Fibroblast of skin of right quadriceps (primary cell): ENCODE measurements at places on chromosomes 1 and 21.

DNA sequence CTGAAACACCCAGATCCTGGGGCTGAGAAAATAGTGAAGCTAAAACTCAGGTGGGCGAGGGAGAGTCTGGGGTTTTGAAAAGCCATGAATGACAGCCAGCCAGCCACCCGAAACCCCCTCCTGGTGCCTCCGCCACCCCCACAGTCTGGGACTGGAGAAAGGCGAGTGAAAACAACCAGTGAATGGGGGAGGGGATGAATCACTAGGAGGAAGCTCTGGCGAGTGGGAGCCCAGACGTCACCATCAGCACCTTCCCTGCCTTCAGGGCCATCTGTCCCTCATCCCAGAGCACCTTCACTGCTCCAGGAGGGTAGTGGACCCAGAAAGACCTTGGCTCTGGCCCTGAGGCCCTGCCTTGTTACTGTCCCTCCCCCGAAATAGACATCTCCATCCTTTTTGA is 9.2 kb downstream of the RORC start:
- no peak for DNase-seq

- DNase-seq: peak; percentile 77
Observed at GRCh38 chr1:215507119-215507518, 60.0 kb upstream of the KCTD3 start.

DNA sequence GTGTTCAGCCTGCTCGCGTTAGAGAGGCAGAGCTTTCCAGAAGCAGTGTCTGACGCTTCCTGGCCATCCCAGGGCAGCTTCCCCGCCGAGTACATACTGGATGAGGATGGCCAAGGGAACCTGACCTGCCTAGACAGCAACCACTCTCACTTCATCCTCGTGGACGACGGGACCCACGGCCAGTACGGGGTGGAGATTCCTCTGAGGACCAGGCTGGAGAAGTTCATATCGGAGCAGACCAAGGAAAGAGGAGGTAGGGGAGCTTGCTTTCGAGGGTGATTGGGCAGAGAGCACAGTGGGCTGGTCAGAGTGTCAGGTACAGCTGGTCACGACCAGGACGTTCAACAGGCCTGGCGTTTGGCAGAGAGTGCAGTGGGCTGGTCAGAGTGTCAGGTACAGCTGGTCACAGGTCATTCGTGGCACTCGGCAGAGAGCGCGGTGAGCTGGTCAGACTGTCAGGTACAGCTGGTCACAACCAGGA is 22.4 kb downstream of the TRPM2 start:
- no peak for DNase-seq

GRCh38 chr1:22625262-22625925 is 11.0 kb upstream of the C1QA start:
- DNase-seq: peak; percentile 3

- DNase-seq: peak; percentile 81
Observed at GRCh38 chr1:85320371-85321131, 44.1 kb upstream of the BCL10 start.

GRCh38 chr1:154759196-154759595 is 110.9 kb downstream of the KCNN3 start:
- DNase-seq: no peak

GRCh38 chr1:170590921-170591705 is 59.1 kb downstream of the GORAB start:
- no peak for DNase-seq

DNA sequence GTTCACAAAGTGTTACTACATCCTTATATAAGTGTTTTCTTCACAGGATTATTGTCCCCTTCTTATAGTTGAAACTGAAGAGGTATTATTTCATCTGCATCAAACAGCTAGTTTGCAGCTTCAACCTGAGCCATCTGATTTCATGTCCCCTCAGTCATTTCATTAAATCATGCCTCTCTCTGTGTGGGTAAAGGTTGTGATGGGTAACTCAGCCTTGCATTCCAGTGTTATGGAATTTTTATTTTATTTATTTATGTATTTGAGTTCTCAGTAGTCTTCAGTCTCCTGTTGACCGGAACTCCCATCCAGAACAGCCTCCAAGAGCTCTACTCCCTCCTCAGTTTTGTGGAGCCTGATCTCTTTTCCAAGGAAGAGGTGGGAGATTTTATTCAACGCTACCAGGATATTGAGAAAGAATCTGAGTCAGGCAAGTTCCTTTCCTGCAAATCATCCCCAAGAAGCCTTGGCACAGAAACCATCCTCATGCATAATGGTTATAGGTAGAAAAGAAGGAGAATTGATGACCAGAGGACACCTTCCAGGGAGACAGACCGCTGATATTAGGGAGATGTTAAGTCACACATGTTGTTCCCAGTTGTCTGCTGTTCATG is 21.8 kb downstream of the CHD1L start:
- peak; percentile 55 for DNase-seq

DNA sequence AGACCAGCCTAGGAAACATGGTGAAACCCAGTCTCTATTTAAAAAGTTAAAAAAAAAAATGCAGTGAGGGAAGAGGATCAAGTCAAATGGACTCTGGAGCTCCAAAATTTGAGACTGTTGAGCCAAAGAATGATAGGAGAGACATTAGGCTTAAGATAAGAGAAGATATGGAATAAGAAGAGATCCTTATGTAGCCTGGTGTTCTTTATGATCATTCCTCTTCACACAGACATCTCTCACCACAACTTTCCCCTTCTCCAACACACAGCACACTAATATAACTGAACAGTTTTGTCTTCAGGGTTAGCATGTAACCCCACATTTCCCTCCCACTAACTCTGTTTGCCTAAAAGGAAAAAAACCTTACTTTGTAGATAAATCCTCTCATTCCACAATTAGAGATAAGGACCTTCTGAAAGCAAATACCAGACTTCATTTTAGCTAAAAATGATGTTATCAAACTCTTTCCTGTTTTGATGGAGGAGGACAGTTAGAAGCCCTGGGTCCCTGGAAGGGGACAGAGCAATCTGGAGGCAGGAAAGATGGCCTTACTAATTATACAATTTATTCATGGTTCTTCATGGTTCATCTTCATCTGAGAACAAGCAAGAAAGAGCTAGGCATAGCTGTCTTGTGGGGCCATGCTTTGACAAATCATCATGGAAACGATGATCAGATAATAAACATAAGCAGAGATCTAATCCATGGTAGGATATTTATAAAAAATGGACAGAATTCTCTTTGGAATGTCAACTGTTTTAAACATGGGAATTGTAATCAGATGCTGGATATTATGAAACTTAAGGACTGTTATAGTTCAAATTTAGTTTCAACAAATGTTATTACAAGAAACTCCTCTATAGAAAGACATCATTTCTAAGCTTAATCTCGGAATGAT is 96.7 kb upstream of the S1PR1 start:
- DNase-seq: no peak

DNA sequence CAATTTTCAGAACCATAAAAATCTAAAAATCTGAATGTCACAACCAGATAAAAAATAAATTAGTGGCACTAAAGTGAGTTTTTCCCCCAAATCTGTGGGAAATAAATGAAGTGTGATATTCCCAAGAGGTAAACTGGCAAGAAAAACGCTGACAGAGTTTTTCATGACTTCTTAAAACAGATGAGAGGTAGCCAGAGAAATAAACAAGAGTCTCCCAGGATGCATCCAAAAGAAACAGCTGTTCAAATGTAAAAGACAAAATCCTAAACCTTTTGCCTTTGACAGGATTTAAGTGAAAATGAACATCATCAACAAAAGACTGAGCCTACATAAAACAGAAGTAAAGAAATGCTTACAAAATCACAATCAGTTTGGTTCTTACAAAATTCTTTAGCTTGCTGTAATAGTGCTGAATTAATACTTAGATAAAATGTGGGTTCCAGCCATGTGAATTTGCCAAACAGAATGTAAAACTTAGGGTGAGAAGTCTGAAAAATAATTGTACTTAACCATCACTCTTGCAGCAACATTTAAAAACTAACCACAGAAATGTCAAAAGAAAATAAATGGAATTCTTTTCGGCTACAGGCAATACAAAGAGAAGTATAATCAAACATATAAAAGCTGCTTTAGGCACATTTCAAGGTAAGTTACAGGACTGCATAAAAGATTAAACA is 133.6 kb downstream of the EIF4G3 start:
- DNase-seq: peak; percentile 83

GRCh38 chr1:49171941-49172593 is 395.4 kb upstream of the BEND5 start:
- peak; percentile 26 for DNase-seq

DNA sequence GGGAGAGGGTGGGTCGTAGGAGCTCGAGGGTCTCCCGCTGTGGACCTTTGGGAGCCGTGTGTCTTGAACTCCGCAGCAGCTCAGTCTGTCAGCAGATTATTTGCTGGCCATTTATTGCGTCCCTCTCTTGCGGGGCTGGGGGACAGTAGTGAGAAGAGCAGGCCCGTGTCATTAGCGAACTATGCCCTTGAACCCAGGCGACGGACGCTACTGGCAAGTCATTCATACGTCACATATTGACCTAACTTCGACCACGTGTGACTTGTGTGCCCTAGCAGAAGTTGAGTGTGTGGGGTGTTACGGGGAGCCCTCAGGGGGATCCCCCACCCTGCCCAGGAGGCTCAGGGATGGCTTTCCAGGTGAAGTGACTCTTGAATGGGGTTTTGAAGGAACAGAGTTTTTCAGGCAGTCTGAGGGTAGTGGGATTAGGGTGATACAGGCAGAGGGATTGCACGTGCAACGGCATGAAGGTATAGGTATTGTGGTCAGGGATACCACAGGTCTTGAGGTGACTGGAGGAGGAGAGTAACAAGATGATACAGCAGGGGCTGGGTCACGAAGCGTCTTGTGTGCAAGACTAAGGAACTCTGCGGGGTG is 13.0 kb downstream of the RCC1 start:
- DNase-seq: peak; percentile 8

DNA sequence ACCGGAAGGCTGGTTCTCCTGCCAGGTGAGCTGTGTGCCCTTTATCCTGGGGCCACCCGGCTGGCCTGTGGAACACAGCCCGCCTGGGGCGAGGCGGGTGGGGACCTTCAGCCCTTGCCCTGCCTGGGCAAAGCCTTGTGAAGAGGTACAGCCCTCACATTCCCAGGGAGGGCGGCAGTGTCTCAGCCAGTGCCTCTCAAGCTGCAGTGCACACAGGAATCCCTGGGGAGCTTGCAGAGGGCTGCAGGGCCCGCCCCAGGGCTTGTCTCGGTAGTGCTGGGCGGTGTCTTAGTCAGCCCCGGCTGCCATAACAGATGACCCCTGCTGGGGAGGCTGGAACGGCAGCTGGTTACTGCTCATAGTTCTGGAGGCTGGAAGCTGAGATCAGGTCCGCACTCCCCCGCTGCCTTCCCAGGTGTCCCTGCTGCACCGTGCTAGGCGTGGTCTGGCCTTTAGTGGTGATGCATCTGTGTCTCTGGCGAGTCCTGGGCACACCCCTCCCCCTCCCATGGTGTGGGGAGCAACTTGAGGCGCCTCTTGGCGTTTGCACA is 12.6 kb downstream of the DFFB start:
- peak; percentile 4 for DNase-seq

DNA sequence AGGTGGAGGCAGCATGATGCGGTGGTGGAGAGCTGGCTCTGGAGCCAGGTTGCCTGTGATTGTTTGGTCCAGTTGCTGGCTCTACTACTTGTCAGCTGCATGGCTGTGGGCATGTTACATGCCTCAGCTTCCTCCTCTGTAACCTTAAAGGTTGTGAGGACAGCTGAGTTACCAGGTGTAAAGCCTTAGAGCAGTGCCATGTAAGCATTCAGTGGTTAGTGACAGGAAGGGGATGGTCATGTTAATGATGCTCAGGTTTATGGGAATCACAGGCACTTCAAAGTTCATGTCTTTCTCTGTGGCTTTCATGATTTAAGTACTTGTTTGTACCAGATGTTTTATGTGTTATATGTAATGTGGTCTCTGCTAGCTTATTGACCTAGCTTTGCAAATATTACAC is 32.6 kb downstream of the PTGFRN start:
- no peak for DNase-seq

DNA sequence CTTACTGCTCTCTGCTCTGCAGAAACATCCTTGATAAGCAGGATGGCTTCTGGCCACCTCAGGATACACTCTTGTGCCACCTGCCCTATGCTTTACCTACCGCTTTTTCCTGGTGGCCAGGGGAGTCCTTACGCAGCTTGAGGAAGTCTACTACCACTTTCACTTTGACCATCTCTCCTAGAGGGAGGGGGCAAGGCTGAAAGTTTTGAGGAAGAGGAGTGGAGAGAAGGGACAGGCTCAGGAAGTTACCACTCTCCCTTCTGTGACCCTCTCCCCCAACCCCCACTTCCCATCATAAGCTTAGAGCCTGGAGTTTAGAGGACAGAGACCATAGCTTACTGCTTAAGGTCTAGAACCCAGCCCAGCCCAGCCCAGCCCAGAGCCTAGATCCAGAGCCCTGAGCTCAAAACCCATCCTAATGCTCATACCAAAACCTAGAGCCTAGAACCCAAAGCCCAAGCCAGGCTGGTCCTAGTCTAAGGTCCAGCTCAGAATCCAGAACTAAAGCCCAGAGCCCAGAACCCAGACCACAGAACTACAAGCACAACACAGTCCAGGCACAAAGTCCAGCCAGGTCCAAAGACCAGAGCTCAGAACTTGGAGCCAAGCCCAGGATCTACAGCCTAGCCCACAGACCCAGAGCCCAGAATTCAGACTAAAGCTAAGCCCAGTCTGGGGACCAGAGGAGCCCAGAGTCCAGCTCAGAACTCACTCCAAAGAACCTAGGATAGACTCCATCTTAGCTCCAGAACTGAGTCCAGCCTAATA is 18.0 kb upstream of the MFSD2A start:
- no peak for DNase-seq

DNA sequence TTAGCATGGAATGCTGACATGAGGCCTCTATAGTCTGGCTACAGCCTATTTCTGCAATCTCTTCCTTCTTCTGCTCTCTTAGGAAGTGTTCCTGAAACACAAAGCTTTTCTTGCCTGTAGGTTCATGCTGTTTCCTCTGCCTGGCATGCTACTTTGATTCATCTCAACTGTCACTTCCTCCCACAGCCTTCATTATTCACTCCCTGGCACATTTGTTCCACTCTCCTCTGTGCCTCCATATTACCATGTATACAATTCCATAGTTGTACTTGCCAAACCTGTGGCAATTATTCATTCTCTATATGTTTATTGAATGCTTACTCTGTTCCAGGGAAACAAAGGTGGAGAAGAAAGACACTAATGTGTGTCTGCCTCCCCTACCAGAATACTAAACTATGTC is 210.2 kb downstream of the LRRC7 start:
- no peak for DNase-seq

DNA sequence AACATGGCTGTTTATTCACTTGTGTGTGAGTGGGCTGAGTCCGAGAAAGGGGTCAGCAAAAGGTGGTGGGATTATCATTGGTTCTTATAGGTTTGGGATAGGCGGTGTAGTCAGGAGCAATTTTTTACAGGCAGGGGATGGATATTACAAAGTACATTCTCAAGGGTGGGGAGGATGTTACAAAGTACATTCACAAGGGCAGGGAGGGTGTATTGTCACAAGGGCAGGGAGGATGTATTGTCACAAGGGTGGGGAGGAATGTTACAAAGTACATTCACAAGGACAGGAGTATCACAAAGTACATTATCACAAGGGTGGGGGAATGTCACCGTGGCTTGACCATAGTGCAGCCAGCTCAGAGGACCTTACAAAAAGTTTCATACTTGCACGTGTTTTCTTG is 31.1 kb upstream of the ITLN2 start:
- DNase-seq: no peak

- no peak for DNase-seq
Observed at GRCh38 chr1:163766257-163766918, 444.6 kb downstream of the NUF2 start.
